ENCODE measurements at places on chromosomes 2 and 18.

- DNase-seq = no peak
Observed at GRCh38 chr2:85769236-85769982, 15.6 kb downstream of the ATOH8 start.

- no peak for DNase-seq
Observed at GRCh38 chr18:1510542-1511179, 606.0 kb downstream of the ADCYAP1 start.

DNA sequence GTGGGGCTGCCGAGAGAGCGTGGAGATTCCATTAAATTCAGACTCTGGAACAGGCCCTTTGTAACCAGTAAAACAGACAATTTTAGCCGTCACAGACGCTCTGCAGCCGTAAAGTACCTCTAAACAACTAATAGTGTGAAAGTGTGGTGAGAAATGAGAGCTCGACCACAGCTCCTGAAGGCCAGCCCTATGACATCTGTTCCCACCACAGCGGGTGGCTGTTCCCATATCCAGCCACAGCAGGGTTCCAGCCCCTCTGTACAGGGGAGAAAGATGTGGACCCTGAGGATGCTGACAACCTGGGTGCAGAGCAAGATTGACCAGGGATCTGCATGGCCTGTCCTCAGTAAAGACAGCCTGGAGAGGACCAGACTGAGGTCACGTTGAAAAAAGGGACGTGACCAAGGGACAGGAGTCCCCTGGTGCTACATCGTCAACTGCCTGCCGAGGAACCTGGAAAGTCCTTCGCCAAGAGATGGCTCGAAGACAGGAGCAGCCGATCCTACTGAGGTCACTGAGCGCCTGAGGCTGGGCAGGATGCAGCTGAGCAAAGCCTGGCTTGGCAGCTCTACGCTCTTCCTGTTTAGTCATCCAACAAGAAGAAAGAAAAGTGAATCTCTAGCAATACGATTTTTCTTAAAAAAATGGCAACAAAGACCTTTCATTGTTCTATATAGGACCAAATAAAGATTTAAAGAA is 831.7 kb downstream of the RNF144A start:
- no peak for DNase-seq

- DNase-seq = no peak
Observed at GRCh38 chr2:181152226-181152625, 171.8 kb downstream of the UBE2E3 start.

DNA sequence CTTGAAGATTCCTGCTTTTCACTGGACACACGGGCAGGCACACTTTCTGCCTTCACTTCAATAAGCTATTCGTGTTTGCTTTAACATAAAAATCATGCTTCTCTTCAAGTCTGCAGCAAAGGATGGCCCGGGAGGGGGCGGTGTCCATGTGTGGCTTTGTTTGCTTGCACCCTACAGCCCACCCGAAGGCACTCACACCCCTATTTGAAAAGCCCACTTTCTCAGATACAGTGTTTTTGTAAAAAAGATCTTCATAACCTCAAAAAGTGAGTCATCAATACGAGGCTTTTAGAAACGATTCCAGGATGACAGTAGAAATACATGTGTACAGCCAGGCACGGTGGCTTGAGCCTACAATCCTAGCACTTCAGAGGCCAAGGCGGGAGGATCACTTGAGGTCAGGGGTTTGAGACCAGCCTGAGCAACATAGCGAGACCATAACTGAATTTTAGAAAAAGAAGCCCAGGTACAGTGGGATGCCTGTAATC is 36.5 kb upstream of the HPCAL1 start:
- no peak for DNase-seq

DNA sequence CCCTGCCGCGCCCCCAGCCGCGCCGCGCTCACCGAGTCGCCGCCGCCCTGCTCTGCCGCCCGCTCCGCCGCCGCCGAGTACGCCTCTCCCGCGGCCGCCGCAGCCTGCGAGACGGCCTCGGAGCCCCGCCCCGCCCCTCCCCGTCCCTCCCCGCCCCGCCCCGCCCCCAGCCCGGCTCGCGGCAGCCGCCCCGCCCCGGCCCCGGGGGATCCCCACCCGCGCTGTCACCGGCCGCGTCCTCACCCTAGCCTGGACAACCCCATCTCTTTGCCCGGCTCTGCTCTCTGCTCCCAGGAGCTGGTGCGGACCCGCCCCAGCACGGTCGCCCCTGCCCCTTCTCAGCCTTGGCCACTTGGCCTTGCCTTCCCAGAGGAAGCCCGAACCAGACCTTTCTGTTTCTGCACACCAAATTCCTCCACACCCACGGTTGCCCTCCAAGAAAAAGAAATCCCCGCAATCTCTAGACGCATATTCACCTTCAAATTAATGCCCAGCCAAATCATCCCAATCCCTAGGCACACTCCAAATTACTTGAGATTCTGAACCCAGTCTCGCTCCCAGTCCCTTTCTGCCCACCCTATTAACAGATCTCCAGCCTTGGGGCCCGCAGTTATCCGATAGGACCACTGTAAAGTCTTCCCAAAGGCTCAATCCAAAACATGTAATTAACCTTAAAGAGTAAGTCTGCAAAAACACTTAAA is at the start of gene CYRIA:
CYRIA (minus strand) TSS at position 87 of the 701 bp plus-strand sequence. CDS start 77,715 bp downstream, outside the sequence.
- peak; percentile 82 for DNase-seq

- DNase-seq = peak; percentile 14
Observed at GRCh38 chr18:31497836-31498573, at the start of gene DSG2. DSG2 (plus strand) TSS chr18:31498177; CDS start chr18:31498252, 75 bp downstream.

Data from B cell (primary cell).